ENCODE measurements at places on chromosomes 7 and 10.

DNA sequence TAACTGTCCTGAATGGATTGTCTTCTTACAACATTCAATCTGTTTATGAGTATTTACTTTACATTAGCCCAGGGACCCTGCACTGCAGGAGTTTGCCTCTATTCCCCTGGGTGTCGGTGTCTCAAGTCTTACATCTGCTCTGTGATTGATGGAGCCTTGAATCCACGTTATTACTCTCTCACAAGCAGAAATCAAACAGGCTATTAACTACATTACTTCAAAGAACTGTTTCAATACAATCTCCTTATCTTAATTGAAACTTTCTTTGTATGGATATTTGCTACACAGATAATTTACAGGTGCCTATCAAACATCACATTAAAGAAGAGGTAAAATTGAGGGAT lies 3.1 kb upstream of the ARID5B start:
- DNase-seq, result no peak

- no peak for DNase-seq
Measured at GRCh38 chr10:120891365-120891764, 40.2 kb downstream of the WDR11 start.

- DNase-seq, result no peak
Measured at GRCh38 chr10:62244785-62245467, 23.7 kb downstream of the RTKN2 start.

DNA sequence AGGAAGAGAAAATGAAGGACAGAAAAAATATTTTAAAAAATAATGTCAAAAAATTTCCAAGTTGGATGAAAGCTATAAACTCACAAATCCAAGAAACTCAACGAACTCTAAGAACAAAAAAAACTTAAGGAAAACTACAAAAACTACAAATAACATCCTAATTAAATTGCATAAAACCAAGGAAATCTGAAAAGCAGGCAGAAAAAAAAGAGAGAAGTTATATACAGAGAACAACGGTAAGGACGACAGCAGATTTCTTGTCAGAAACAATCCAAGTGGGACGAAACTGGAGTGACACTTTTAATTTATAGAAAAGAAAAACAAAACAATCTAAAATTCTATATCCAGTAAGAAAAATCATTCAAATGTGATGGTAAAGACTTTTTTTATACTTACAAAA lies 122.2 kb upstream of the LYZL1 start:
- DNase-seq, result no peak

GRCh38 chr7:134870156-134870555 lies 90.7 kb downstream of the CALD1 start:
- DNase-seq, result no peak

DNA sequence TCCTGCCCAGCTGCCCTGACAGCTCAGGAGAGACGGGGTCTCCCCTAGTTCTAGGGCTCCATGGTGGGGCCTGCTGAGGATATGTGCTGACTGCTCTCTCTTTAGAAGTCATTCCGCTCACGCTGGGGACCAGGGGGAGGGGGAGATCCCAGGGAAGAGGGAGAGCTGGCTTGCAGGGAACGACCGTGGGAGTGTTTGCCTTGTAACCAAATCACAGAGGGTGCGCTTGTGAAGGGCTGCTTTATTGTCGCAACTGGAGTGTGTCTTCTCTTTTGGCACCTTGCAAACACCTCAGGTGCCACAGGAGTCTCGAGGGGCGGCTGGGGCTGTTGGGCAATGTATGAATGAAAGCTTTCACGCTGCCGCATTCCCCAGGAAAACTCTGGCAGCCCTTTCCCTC lies 531.3 kb upstream of the MKI67 start:
- no peak for DNase-seq

DNA sequence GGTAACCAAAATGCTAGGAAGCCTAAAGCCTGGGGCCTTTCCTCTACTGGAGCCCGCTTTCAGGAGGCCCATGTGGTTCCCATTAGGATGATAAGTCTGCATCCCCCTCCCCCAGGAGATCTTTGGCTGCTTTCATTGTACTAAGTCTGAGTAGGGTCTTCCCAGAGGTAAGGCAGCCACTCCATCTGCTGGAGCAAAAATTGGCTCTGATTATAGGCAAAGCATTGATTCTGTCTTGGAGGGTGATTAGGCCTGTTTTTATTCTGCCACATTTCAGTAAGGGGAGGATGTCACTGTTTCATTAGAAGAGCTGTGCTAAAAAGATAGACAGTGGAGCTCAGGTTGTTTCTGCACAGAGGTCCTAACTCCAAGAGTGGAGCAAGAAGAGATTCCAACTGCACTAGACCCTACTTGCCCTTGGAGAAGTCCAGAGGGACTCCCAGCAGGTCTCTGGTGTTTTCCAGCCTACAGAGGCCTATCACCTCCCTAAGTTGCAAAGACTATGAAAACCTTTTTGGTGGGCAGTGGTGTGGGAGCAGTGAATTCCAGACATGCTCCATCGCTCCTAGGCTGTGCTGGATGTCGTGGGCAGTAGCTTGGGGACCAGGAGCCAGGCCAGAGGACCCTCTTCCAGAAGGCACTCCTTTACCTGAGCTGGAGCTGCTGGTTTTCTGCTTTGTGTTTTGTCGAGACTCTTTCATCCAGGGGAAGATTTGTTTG lies 7.1 kb upstream of the HOXA2 start:
- DNase-seq, result no peak

- DNase-seq, result no peak
Measured at GRCh38 chr10:101301111-101301731, 52.7 kb upstream of the BTRC start.

DNA sequence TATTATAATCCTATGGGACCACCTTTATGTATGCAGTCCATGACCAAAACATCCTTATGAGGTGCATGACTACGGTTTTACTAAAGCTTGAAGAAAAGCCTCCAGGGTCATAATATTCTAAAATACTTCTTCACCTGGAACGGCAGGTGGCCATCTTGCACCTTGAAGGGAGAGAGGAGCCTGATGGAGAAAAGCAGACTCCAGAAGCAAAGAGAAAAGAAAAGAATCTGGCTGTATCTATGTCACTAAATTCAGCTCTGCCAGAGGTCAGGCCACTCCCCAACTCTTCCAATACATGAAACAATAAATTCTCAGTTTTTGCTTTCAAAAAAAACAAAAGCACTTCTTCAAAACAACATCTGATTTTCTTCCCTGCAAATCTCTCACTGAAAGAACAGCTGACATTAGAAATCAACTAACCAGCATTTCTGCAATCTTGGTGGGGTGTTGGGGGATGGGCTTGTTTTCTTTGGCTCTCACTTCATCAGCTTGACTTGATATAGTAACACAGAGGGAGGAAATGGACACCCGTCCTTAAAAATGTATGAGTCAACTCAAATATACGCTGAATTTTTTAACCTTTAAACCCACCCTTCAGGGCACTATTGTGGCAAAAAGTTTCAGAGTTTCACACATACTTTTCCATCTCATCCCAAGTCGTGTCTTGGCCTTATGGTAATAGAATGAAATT lies 21.7 kb downstream of the HIBADH start:
- DNase-seq, result no peak

DNA sequence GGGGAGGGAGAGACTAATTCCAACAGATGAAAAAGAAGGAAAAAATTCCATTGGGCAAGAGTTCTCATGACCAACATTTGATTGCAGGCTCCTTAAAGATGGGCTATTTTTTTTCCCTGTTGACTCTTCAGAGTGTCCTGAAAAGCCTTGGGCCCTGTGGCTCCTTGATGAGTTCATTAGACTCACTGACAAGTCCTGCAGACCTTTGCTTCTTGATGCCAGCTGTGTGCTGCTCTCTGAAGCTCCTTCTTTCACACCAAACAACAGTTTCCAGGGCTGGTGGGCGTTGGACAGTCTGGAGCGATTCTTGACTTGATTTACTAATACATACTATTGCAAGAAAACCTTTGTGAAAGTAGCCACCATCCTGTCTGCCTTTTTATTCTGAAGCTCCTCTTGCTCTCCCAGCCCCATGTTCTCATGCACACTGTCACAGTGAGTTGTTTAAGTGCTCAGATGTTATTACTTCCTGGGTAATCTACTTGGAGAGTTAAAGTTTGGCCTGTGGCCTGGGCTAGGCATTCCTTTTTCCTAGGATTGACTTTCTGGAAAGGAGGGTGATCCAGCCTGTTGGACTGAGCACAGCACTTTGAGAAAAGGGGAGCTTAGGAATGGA lies 250.3 kb downstream of the PTEN start:
- no peak for DNase-seq

DNA sequence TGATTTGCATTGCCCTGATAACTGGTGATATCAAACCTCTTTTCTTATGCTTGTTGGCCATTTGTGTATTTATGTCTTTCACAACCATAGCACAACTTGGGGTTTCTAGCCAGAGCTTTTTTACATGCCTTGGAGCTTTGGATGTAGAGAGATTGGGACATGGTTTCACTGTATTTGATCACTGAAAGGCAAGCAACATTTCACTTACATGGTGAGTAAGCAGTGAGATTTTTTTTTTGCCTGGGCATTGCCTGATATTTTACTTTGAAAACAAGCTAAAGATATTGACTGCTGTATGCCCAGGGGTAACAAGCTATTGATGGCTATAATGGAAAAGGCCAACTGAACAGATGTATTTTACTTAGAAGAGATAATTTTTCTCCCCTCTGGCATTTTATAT lies 259.0 kb downstream of the PHTF2 start:
- no peak for DNase-seq

DNA sequence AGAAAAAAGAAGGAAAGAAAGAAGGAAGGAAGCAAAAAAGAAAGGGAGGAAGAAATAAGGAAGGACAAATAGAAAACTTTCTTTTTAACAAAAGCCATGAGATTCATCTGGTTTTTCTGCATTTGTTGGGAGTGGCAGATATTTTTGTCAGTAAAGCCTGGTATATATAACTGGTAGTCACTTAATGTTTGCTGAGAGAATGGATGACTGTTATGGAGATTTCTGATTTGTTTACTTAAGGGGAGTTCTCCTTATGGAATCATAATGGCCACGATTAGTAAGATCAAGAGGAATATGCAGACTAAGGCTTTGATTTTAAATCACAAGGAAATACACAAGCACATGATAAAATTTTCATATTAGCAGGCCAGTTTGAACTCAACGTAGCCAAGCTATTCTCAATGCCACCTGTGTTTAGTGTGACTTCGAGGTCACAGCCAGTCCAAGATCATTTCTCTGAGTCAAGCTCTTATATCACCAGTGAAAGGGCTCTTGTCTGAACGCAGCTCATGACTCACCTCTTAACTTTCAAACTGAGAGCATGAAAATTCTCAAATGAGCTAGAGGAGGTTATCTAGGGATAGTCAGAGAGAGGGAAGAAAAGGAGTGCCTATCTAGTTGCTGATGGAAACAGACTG lies 445.1 kb upstream of the ZMIZ1 start:
- no peak for DNase-seq

- DNase-seq, result no peak
Measured at GRCh38 chr10:123236126-123236525, 81.9 kb downstream of the BUB3 start.

GRCh38 chr7:70343519-70343918 lies 745.2 kb downstream of the AUTS2 start:
- no peak for DNase-seq

DNA sequence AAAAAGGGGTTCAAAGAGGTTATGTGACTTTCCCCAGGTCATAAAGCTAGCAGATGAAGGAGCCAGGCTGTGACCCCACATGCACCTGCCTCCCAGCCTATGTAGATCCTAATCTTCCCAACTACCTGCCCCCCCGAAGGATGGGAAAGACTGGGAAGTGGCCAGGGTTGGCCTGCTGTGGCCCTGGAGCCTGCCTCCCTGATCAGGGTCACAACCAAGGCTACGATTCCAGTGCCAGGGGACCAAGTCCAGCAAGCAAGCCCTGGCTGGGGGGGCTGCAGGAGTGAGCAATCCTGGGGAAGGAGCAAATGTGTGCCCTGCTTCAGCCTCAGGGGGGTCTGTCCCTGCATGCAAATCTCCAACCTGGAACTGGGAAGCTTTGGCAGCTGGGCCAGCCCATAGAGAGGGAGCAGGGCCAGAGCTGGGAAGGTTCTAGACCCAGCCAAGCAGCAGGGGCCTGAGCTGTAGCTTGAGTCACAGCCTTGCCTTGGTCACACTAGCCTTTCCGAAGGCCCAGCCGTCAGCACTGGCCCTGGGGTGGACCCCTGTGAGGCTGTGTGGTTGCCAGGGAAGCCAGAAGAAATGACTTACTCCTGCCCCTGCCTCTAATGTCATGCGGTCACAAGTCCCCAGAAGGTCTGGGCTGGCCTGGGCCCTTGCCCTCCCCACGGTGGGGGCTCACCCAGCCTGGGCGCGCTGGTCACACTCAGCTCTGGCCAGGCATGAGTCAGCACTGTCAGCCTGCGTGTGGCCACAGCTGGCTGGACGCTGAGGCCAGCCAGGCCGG lies 96.4 kb upstream of the ZMIZ1 start:
- no peak for DNase-seq

DNA sequence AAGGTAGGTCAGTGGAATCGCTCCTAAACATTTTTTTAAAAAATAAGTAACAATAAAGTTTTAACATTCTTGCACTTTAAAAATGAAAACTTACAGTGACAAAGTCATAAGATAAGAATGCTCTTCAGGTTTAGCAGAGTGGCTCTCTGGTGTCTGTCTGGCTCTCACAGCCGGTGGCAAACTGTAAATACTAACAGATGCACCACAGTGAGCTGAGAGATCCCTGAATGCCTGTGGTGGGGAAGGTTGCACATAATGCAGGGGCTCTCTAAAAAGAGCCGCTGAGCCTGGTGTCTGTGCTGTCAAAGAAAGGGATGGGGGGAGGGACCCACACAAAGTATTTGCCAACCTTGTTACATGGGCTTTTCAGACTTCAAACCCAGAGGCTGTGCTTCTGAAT lies 498.3 kb downstream of the CCSER2 start:
- no peak for DNase-seq

- DNase-seq, result no peak
Measured at GRCh38 chr7:125197731-125198393, 268.2 kb upstream of the POT1 start.

DNA sequence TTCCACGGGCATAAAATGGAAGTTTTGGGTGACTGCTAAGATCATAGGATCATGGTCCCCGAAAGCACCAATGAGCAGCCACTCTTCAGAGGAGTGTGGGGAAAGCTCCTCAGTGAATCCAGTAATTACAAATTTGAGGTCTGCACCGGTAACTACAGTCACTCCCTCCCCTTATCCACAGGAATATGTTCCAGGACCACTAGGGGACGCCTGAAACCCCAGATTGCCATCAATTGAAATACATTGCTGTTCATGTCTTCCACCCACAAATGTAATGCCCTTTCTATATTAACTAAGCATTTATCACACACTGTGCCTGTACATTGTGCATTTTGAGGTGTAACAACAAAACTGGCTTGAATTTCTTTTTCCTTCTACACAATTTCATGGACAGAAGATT lies 447.9 kb upstream of the PFKP start:
- DNase-seq, result no peak

DNA sequence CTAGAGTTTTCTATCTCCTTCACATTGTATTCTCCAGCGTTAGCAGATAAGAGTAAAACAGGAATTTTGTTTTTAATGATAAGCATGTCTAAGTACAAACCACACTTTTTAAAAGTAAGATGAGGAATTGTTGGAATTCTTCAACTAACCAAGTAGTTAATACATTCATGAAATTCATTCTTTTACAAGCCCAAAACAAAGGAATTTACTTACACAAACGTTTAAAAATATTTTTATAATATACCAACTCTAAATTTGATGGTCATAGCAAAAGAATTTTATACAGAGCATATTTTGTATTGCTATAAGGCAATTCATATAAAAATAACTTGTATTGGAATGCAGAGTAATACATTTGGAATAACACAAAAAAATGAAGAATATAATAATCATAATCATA lies 51.3 kb downstream of the TWIST1 start:
- DNase-seq, result no peak

Measured in GM19239 (cell line).